ENCODE measurements at places on chromosomes 4 and X. TPM values are rescaled to one million over a fixed set of nuclear protein-coding genes. Genes with fewer than 3 reads are reported as not detected.
A peak's percentile ranks its signal among the peaks of the same experiment; 100 is the strongest.

Gene CTPS2
- 5.7 TPM for total RNA-seq

DNA sequence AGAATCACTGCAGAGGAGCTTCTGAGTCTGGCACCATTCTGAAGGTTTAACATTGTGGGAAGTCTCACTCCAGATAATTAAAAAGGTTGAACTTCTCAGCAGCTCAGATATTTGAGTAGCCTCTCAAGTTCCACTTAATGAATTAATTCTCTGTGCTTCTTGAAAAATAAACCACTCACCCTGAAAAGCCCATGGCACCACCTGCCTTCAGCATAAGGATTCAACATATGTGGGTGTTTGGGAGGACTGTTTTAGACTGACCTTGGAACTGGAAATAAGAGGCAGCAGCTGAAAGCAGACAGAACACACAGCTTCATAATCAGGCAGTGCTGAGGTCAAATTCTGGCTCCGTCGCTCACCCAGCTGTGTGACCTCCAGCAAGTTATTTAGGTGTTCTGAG is 100.6 kb downstream of the KCNIP4 start:
- DNase-seq = no peak
- H3K4me3 ChIP-seq = no peak overlapping the region
- no peaks in the 10 kb centered on the region for H3K27me3 ChIP-seq
- no peaks in the 10 kb centered on the region for H3K36me3 ChIP-seq

DNA sequence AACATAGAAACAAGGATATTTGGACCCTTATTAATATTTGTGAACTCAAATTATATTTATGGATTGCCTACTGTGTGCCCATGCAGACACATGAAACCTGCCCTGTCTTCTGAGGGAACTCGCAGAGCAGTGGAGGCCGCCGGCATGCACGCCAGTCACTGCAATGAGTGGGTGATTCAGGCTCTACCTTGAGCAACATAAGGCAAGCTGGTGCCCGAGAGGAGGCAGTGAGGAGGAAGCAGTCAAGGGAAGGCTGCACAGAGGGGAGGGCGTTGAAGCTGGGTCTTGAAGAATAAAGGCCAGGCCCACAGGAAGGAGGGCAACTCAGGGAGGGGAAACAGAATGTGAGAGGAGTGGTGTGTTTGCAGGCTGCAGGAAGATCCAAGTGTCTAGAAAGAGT is 52.8 kb downstream of the PPEF2 start:
- no peak overlapping the region for H3K27ac ChIP-seq
- no peaks in the 10 kb centered on the region for H3K4me1 ChIP-seq
- H3K4me3 ChIP-seq = no peak overlapping the region
- DNase-seq = no peak

- no peaks in the 10 kb centered on the region for H3K4me1 ChIP-seq
- H3K36me3 ChIP-seq = no peaks in the 10 kb centered on the region
- DNase-seq = no peak
These were observed 53.6 kb downstream of the APOO start for GRCh38 chrX:23854122-23854521.

Gene ZFP42
- 0.06 TPM for total RNA-seq

DNA sequence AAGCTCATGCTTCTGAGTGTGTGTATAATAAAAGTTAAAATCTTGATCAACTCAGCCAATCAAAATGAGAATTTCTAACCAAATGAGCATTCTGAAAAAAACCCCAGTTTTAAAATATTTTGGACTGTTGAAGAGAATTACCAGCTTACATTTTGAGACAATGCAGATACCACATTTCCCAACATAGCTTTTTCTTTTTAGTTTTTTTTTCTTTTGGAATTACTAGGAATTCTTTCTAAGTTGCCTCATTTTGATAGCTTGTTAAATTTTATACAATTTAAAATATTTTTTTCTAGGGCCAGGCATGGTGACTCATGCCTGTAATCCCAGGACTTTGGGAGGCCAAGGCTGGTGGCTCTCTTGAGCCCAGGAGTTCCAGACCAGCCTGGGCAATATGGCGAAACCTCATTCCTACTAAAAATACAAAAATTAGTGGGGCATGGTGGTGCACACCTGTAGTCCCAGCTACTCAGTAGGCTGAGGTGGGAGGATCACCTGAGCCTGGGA is 2.2 kb downstream of the RP2 start:
- H3K27me3 ChIP-seq = no peaks in the 10 kb centered on the region
- H3K4me3 ChIP-seq = no peak overlapping the region
- peaks cover 8% of the 10 kb centered on the region for H3K4me1 ChIP-seq
- H3K27ac ChIP-seq = no peak overlapping the region
- no peaks in the 10 kb centered on the region for H3K36me3 ChIP-seq

Gene TMEM156
- total RNA-seq = 0.51 TPM

- H3K4me3 ChIP-seq = no peak overlapping the region
- H3K36me3 ChIP-seq = no peaks in the 10 kb centered on the region
- H3K27me3 ChIP-seq = no peaks in the 10 kb centered on the region
- H3K4me1 ChIP-seq = no peaks in the 10 kb centered on the region
These were observed 10.5 kb downstream of the USP11 start for GRCh38 chrX:47243351-47243750.

Gene CLTRN
- total RNA-seq = 3.6 TPM

- H3K27ac ChIP-seq = no peak overlapping the region
- no peaks in the 10 kb centered on the region for H3K36me3 ChIP-seq
- H3K4me3 ChIP-seq = no peak overlapping the region
- H3K4me1 ChIP-seq = no peaks in the 10 kb centered on the region
These were observed 979.1 kb downstream of the TECRL start for GRCh38 chr4:63430105-63430504.

Gene GK
- total RNA-seq = 7.1 TPM

DNA sequence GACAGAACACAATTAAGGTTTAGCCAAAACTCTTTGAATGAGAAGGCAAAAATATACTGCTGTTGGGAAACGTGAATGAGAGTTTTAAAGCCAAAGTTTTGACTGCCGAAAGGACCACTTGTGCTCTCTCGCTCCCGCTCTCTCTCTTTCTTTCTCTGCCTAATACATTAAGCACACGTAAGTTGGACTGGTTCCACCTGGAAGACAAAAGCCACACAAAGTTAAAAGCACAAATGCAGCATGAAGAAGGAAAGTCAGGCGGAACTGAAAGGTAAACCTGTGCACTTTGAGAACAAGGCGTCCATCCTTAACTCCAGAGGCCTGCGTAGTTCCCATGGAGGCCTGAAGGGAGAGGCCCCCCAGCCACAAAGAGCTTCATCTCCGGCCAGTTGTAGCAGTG is 1.9 kb downstream of the DCAF12L2 start:
- no peaks in the 10 kb centered on the region for H3K36me3 ChIP-seq
- DNase-seq = no peak
- no peak overlapping the region for H3K4me3 ChIP-seq
- H3K27ac ChIP-seq = no peak overlapping the region
- no peaks in the 10 kb centered on the region for H3K4me1 ChIP-seq

Gene PPP3CA
- 16.5 TPM for total RNA-seq

- H3K36me3 ChIP-seq = no peaks in the 10 kb centered on the region
- H3K27me3 ChIP-seq = no peaks in the 10 kb centered on the region
- H3K4me1 ChIP-seq = no peaks in the 10 kb centered on the region
- H3K27ac ChIP-seq = no peak overlapping the region
- no peak overlapping the region for H3K4me3 ChIP-seq
- no peak for DNase-seq
These were observed 262.7 kb downstream of the DHX15 start for GRCh38 chr4:24321616-24322015.

DNA sequence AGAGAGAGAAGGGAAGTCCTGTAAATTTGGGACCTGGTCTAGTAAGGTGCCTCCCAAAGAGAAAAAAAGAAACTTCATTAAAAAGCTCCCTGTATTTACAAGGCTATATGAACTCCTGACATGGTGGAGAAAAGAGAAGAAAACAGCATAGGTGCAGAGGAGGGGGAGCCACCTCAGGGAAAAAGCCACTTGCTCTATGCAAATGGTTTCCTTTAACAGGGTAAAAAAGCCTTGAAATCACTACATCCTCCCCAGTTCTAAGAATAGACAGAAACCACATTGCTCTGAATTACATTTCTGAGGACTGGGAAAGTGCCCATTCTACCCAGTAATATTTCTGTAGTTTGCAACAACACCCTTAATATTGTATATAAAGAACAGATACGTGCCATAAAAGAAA is 165.5 kb downstream of the KLF8 start:
- H3K27me3 ChIP-seq = no peaks in the 10 kb centered on the region
- no peaks in the 10 kb centered on the region for H3K36me3 ChIP-seq

DNA sequence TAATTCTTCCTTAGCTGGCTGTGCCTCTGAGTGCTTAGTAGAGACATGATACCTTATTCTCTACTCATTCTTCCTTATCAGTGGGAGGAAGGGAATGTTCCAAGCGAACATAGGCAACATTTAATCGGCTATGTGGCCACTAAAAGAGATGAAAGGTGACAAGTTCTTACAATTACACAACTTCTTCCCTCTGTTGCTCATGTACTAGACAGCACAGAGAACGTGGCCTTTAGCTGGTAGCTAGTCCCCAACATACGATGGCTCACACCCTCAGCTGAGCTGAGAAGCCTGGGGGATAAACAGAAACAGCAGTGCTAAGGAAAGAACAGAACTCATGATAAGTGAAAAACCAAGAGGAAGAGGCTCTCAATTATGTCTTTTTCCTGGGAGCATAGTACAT is 52.2 kb downstream of the APOO start:
- H3K27me3 ChIP-seq = no peaks in the 10 kb centered on the region
- no peak overlapping the region for H3K27ac ChIP-seq
- no peaks in the 10 kb centered on the region for H3K4me1 ChIP-seq
- H3K36me3 ChIP-seq = no peaks in the 10 kb centered on the region

GRCh38 chrX:49956313-49956712 is 33.9 kb downstream of the CLCN5 start:
- no peak for DNase-seq
- H3K4me1 ChIP-seq = no peaks in the 10 kb centered on the region
- no peaks in the 10 kb centered on the region for H3K27me3 ChIP-seq
- H3K36me3 ChIP-seq = no peaks in the 10 kb centered on the region
- H3K4me3 ChIP-seq = no peak overlapping the region

Gene MSANTD1
- 1.1 TPM for total RNA-seq

DNA sequence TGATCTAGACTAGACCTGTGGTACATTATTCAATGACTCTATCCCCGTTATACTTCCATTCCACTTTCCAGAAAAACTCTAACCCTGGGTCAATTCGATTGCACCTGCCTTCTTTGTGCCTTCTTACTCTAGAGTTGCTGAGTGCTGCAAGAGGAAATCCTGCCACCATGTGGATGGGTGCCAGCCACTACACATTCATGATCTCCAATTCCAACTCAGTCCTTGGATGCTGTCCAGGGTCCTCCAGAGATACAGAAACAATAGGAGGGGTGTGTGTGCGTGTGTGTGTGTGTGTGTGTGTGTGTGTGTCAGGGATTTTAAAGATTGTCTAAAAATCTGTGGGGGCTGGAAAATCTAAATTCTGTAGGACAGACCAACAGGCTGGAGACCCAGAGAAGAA is 42.9 kb upstream of the INTS6L start:
- no peak overlapping the region for H3K4me3 ChIP-seq
- no peak overlapping the region for H3K27ac ChIP-seq
- peaks cover 5% of the 10 kb centered on the region for H3K27me3 ChIP-seq
- peak; percentile 75 for DNase-seq
- no peaks in the 10 kb centered on the region for H3K4me1 ChIP-seq
- no peaks in the 10 kb centered on the region for H3K36me3 ChIP-seq

DNA sequence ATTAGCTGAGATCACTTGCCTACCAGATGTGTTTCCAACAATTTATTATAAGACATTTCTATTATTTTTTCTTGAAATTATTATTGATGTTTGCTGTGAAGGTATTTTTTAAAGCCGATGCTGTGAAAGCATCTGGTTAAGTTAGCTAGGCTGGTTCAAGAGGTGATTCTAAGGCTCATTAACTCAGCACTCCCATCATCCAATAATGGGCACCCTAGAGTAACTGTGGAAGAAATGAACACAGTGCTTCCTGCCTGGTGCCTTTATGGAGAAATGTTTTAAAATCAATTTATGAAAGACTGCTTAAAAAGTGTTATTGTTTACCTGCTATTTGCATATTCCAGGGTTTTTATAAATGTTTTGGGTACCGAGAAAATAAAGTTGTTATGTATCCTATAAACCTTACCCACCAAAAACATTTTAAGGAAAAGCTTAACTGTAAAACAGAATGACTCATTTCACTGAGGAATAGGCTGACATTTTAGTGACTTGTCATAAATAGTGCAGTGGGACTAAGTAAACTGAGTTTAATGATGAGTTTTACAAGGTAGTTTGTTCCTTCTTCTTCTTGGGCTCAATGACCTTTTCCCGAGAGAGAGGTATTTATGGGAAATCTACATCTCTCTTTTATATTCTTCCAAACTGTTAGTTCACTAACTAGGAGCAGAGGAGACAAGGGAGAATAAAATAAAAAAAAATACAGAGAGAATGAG is 310.0 kb upstream of the AADAT start:
- no peak for DNase-seq
- H3K4me1 ChIP-seq = no peaks in the 10 kb centered on the region
- no peaks in the 10 kb centered on the region for H3K36me3 ChIP-seq

Gene SPATA4
- total RNA-seq = 0.37 TPM

- no peak overlapping the region for H3K27ac ChIP-seq
- DNase-seq = no peak
- no peaks in the 10 kb centered on the region for H3K36me3 ChIP-seq
- H3K27me3 ChIP-seq = no peaks in the 10 kb centered on the region
These were observed 327.1 kb downstream of the STIM2 start for GRCh38 chr4:27187786-27188185.

Gene USP26
- total RNA-seq = not detected

Gene XAGE2
- total RNA-seq = not detected

- DNase-seq = no peak
- no peak overlapping the region for H3K4me3 ChIP-seq
- H3K27me3 ChIP-seq = no peaks in the 10 kb centered on the region
- no peak overlapping the region for H3K27ac ChIP-seq
- H3K36me3 ChIP-seq = peaks cover 42% of the 10 kb centered on the region
- H3K4me1 ChIP-seq = peaks cover 7% of the 10 kb centered on the region
These were observed 71.6 kb downstream of the STX18 start for GRCh38 chr4:4470208-4470607.

GRCh38 chr4:188485906-188486305 is 346.7 kb downstream of the TRIML1 start:
- no peak overlapping the region for H3K4me3 ChIP-seq
- H3K27ac ChIP-seq = no peak overlapping the region
- H3K36me3 ChIP-seq = no peaks in the 10 kb centered on the region
- DNase-seq = no peak

DNA sequence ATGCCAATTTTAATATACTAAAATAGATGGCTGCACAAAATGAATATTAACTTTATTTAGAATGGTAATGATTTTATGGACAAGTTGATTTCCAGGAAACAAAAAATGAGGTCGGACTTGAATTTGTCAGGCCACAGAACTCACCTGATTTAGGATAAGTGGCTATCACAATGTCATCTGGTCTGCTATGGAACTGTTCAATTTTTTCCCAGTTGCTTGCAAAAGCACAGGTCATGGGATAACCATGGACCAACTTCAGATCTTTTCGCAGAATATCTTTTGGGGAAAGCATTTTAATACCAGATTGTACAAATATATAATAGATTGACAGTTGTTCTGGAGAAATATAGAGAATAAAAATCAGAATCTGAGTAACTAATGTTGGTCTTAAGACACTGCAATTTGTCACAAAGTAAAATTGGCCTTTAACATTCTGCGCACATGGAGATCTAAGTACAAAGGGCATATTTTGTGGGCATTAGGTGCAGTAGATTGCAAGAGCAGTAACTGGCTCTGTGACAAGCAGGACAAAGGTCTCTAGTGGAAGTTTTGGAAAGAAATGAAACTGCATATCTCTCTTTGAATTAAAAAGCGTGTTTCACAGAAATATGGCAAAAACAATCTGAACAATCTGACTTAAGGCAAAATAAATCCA is 5.4 kb downstream of the SULT1B1 start:
- peaks cover 7% of the 10 kb centered on the region for H3K4me1 ChIP-seq
- no peaks in the 10 kb centered on the region for H3K36me3 ChIP-seq
- H3K27me3 ChIP-seq = no peaks in the 10 kb centered on the region
- DNase-seq = no peak
- H3K27ac ChIP-seq = peak overlapping the region; percentile 7
